ENCODE measurements at places on chromosomes 7 and 10.
A peak's percentile ranks its signal among the peaks of the same experiment; 100 is the strongest.

DNA sequence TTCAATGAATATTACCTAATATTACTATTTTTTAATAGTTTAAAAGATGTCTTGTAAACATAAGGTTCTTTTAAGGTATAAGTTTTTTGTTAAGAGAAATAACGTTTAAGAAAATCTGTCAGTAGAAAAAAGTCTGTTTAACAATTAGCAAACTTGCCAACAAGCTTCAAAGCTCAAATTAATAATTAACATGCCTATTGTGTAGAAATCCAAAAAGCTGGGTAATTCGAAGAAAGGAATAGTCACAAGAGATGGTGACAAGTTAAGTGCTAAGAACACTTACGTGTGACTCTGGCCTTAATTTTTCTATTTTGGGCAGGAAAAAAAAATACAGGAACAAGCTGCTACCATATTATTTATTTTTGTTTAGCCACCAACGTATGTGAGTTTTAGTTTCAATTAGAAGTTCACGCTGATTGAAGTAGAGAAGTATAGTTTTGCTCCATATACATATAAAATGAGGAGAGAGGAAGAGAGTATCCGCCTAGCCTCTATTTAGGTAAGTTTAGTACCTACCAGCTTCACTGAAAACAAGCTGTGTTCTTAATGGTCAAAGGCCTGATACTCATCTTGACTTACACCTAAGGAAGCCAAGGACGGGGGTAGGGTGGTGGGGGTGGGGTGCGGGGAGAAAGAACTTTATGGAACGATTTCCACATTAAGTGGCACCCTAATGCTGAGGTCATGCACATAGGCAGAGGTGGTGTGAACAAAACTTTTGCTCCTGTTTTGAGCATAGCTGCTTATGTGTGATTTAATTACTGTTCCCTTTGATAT, 43.4 kb upstream of the AGBL3 start:
- DNase-seq, result no peak

GRCh38 chr7:151110236-151110940, 24.1 kb downstream of the AGAP3 start:
- DNase-seq, result no peak

GRCh38 chr7:24685708-24686107, 71.6 kb downstream of the GSDME start:
- no peak for DNase-seq

DNA sequence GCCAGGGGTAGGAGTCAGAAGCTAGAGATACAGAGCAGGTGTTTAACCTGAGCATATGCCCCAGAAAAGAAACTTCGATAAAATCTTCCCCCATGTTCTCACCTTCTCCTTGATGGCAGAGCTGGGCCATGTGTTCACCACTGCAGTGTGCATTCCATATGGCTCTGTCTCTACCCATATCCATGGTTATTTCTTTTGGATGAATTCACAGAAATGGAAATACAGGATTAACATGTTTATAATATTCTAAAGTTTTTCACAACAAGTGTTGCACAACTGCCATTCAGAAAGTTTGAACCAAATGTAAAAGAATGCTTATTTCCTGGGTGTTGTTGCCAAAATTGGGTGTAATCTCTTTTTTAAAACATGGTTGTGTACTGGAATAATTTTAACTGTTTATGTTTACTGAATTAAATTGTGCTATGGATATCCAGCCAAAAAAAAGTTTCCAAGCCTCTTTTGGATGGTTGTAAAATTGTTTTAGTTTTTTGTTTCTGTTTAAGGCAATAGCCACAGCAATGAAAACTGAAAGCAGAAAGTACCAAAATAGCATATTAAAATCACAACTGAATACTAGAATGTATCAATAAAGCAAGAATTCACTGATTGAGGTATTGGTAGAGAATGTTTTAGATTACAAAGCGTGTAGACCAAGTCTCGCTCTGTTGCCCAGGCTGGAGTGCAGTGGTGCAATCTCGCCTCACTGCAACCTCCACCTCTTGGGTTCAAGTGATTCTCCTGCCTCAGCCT, 19.9 kb upstream of the CCNY start:
- no peak for DNase-seq

DNA sequence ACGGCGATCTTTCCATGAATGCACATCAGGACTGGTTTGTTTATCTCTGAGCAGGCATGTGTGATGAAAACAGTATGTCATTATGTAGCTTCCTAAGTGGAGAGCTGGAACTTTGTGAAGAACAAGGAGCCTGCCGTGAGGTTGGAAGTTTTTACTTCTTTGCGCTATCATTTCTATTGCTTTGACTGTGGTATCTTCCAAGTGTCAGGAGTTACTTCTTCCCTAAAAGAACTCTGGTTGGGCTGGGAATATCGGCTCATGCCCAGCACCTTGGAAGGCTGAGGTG, 167.4 kb upstream of the AHR start:
- no peak for DNase-seq

DNA sequence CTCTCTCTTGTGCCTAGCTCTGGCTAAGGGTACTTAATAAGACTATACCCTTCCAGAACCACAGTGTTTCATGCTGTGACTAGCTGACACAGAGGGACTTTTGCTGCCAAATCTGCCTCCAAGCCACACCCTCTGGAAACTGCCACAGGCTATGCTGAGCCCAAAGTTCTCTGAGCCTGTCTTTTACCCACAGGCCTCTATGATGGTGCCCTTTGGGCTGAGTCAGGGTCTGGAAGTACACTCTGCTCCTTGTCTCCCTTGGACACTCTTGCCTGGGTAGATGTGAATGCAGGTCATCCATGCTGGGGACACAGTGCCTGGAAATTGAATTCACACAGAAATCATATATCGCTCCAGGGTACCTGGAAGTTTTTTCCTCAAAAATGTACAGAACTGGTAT, 22.6 kb downstream of the DYDC1 start:
- no peak for DNase-seq

- DNase-seq, result peak; percentile 35
These were observed 57.0 kb downstream of the HIPK2 start for GRCh38 chr7:139720705-139721231.

DNA sequence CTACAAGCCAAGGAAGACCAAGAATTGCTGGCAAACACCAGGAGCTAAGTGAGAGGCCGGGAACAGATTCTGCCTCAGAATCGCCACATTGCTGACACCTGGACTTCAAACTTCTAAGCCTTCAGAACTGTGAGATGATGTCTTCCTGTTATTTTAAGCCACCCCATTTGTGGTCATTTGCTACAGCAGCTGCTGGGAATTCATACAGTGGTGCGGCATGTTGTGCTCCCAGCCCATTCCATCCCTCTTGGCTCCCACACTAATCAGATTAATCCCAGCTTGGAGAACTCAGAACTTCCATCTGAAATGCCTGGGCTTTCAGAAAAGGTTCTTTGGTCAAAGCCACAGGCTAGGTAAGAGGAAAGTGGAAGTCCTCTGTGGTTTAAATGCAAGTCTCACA, 24.9 kb downstream of the TCAF1 start:
- no peak for DNase-seq

- DNase-seq, result no peak
These were observed 73.7 kb downstream of the INPP5A start for GRCh38 chr10:132611026-132611910.

GRCh38 chr7:80945976-80946375, 27.1 kb upstream of the SEMA3C start:
- DNase-seq, result no peak

DNA sequence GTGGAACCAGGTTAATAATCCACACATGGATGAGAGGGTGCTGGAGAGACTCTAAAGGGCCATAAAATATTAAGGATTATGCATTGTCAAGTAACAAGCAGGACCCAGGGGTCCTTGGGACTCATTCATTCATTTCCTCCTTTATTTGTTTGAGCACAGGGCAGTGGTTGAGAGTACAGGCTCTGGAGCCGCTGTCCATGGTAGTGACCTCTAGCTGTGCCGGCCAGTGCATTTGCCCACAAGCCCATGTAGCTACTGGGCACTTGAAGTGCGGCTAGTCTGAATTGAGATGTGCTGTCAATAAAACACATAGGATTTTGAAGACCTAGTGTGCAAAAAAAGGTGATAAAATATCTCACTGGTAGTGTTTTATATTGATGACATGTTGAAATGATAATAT, 137.6 kb downstream of the C10orf105 start:
- no peak for DNase-seq

- DNase-seq, result no peak
These were observed 61.3 kb downstream of the PIP4K2A start for GRCh38 chr10:22652988-22653481.

GRCh38 chr7:151205730-151206129, 4.6 kb downstream of the H2BK1 start:
- no peak for DNase-seq

DNA sequence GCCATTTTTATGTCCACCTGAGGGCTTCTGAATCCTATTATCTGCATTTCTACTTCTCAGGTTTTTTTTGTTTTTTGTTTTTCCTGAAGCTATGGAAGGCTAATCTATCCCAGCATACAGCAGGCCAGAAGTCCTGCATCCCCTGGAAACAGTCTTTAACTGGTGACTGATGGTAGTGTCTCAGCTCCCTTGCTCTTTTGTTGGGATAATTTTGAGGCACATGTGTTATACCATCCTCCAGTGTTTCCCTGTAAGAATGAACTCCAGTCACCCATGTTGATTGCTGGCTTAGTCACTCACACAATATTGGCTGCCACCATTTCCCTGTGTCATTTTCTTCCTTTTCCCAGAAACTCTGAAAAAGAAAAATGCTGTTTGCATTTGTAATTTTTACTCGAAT, 1094.0 kb upstream of the LRRN3 start:
- no peak for DNase-seq

DNA sequence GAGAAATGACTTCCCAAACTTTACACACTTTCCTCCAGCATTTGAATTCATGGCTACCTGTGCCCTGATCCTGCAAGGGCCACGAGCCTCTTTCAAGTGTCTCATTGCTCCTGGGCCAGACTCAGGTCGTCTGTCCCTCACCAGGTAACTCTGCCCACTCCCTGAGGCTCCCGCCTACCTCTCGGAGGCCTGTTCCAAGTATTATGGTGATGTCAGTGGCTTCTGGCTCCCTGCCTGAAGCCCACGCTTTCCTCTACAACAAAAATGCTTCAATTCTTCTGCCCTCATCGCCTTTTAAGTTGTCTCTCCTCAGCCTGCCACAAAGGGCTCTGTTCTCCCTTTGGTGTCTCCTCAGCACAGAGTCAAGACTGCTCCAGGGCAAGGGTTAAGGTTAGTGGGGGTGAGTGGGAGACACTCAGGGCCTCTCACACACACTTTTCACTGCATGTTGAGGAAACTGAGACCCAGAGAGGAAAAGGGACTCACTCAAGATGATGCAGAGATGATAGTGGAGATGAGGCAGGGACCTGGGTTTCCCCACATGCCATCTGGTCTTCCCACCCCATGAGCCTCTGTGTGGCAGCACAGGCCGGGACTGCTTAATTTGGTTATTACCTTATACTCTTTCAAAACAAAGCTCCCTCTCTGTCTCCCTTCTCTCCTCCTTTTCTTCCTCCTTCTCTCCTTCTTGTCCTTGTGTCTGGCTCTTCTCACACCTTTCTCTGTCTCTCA, 28.3 kb upstream of the EGR2 start:
- DNase-seq, result no peak

All from AG09309 (cell line).